ENCODE measurements at places on chromosomes 1 and 21.

DNA sequence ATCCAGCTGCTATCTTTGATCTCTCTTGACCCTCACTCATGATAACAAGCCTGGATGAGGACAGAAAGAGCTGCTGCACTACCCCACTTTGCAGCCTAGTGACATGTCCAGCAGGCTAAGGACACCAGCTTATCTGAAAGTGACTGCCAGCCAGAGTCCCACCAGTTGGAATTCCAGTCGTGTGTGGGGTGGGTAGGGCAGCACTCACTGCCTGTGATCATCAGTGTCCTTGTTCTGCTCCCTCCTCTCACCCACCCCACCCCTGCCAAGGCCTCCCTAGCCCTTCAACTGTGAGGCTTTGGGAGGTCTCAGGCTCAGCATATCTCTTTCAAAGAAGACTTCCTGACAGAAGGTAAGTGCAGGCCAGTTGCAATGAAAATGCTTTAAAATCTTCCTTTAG lies 15.5 kb upstream of the NMNAT2 start:
- DNase-seq, result peak; percentile 28

GRCh38 chr1:206737729-206738201 lies 32.8 kb upstream of the IL19 start:
- DNase-seq, result no peak

DNA sequence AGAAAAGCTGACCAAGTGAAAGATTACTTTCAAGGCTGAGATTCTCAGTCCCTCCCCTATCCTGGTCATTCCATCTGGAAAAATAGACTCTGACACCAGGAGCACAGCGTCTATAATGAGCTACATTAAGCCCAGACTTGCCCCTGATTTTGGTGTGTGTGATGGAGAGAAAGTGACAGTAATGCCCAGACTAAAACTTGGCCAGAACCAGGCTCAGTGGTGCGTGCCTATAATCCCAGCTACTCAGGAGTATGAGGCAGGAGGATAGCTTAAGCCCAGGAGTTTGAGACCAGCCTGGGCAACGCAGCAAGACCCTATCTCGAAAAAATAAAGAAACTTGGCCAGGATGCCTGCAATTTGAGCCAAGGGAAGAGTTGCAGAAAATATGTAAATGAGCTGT lies 15.9 kb downstream of the PLEKHA6 start:
- no peak for DNase-seq

DNA sequence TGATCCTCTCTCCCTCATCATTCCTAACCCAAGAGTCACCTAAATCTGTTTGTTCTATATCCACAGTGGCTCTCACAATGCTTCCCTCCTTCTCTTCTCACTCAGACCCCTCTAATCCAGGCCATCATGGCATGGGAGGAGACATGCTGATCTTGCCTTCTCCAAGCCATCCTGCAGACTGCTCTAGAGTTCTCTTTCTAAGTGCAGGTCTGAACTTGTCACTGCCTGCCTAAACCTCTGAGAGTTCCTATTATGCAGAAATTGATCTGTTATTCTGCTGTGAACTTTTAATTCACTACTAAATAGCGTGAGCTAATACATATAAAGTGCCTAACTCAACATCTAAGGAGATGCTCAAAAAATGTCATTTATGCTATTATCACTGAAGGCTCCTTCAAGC lies 26.8 kb downstream of the LAMC2 start:
- no peak for DNase-seq

GRCh38 chr1:89545264-89546038 lies 20.8 kb downstream of the LRRC8B start:
- no peak for DNase-seq

DNA sequence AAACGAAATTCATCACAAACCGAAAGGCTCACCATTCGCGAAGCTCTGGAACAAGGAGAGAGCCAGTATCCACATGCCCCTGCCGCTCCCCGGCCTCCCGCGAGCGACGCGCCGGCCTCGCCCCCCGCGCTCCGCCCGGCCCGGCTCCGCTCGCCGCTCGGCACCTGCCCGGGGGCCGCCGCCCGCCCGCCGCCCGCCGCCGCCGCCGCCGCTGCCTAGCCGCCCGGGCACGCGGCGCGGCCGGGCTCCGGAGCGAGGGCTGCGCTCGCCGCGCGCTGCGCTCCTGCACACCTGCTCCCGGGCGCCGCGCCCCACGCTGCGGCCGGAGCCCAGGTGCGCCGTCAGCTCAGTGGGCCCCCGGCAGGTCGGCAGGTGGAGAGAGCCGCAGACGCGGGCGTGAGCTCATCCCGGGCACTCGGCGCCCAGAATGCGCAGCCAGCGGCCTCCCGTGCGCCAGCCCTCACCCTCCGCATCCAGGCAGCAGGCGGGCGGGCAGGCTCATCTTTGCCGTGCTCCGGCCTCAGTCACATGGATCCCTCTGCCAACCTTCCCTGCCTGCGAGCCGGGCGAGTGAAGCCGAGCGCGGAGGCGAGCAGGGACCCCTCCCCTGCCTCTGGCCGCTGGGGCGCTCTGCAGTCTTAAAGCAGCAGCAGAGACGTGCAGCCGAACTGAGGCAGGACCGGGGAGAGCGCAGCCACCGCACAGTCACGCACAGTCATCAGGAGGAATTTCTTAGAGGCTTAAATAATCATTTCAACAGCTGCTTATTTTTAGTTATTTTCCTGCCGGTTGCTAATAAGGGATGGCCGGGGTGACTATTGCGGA lies at the start of gene DSCAM:
DSCAM (minus strand) TSS at position 572 of the 825 bp plus-strand sequence; CDS start at position 75, 497 bp downstream.
- no peak for DNase-seq

DNA sequence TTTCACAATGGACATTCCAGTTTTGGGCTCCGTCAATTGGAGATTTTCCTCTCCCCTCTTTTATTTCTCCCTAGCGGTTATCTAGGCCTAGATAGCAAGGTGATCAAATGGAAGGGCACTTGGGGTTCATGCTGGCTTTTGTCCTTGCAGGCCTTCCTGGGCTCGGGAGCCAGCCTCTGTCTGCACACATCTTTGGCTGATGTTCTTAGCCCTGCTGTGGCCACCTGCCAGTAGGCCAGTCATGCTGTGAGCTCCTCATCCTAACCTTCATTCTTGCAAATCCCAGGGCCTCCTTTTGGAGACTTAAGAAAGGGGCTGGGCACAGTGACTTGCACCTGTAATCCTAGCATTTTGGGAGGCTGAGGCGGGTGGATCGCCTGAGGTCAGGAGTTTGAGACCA lies 13.5 kb downstream of the TIE1 start:
- no peak for DNase-seq

- DNase-seq, result no peak
Observed at GRCh38 chr1:174788981-174789380, 210.8 kb upstream of the CACYBP start.

GRCh38 chr21:32332463-32332951 lies 33.9 kb downstream of the MRAP start:
- no peak for DNase-seq

GRCh38 chr1:223153177-223154119 lies 10.4 kb upstream of the TLR5 start:
- no peak for DNase-seq

GRCh38 chr1:81848880-81849682 lies 48.3 kb downstream of the ADGRL2 start:
- no peak for DNase-seq

GRCh38 chr1:172119184-172119583 lies 277.9 kb downstream of the DNM3 start:
- no peak for DNase-seq

DNA sequence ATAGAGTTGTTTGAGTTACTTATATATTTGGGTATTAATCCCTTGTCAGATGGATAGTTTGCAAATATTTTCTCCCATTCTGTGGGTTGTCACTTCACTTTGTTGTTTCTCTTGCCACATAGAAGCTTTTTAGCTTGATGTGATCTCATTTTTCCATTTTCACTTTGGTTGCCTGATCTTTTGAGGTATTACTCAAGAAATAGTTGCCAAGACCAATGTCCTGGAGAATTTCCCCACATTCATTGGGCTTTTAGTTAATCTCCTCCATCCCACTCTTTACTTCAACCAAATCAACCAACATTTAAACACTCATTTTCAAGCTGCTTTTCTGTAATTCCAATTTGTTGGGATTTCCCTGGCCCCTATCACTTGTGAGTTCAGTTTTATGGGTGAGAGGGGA lies 69.0 kb downstream of the LEPR start:
- no peak for DNase-seq

GRCh38 chr21:44434936-44435635 lies 20.2 kb upstream of the LRRC3 start:
- DNase-seq, result no peak

GRCh38 chr1:18953731-18954231 lies 2.7 kb downstream of the IFFO2 start:
- DNase-seq, result no peak
